IMR-90 (cell line): ENCODE measurements at places on chromosomes 1 and 21. TPM values are rescaled to one million over a fixed set of nuclear protein-coding genes. Genes with fewer than 3 reads are reported as not detected.
A peak's percentile ranks its signal among the peaks of the same experiment; 100 is the strongest.

RHCE gene
- total RNA-seq = 0.54 and 0.56 TPM in 2 replicates

HOOK1 gene
- total RNA-seq = not detected in 2 replicates

VAV3 gene
- total RNA-seq = 0.18 and 0.28 TPM in 2 replicates

CHI3L2 gene
- 0.18 TPM in 1 of 2 replicates, not detected in the other for total RNA-seq

LAMTOR5 gene
- total RNA-seq = 159 and 177 TPM in 2 replicates

SPRR1A gene
- not detected in 2 replicates for total RNA-seq

DNA sequence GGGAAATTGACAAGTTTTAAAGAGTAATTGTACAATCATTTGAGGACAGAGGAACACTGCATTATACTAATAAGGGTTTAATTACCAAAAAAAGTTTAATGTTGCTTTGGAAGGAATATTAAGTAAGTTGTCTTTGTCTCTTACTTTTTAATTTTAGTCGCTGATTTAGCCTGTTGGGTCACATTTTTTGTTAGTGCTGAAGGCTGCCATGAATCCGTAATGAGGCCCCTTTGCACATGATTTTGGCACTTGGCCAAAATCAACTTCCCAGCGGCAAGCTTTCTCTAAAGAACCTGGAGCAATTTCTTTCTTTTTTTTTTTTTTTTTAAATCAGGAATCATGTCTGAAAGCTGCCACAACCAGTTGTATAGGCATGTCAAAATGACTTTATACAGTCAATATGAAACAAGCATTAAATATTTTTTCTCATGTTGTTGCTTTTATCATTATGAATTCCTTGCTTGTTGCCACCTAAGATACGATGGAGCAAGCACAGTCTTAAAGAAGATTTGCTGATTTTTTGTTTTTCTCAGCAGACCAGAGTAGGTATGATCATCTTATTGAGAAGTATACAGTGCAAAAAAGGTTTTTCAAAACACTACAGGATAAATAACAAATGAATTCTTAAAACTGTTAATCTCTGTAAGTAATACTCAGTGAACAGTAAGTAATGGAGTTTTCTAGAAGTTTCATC is 690.4 kb downstream of the USP25 start:
- DNase-seq = peak; percentile 18
- H3K4me3 ChIP-seq = no peak overlapping the region
- no peak overlapping the region for H3K27ac ChIP-seq
- no peaks in the 10 kb centered on the region for H3K27me3 ChIP-seq

GRCh38 chr21:44927587-44928461 is 7.1 kb upstream of the ITGB2 start:
- no peak overlapping the region; the same call in 1 of the 2 replicates for H3K27ac ChIP-seq
- peak; percentile 56 for DNase-seq
- H3K4me3 ChIP-seq = no peak overlapping the region
- no peaks in the 10 kb centered on the region for H3K36me3 ChIP-seq
- H3K4me1 ChIP-seq = peaks cover 28% of the 10 kb centered on the region

DNA sequence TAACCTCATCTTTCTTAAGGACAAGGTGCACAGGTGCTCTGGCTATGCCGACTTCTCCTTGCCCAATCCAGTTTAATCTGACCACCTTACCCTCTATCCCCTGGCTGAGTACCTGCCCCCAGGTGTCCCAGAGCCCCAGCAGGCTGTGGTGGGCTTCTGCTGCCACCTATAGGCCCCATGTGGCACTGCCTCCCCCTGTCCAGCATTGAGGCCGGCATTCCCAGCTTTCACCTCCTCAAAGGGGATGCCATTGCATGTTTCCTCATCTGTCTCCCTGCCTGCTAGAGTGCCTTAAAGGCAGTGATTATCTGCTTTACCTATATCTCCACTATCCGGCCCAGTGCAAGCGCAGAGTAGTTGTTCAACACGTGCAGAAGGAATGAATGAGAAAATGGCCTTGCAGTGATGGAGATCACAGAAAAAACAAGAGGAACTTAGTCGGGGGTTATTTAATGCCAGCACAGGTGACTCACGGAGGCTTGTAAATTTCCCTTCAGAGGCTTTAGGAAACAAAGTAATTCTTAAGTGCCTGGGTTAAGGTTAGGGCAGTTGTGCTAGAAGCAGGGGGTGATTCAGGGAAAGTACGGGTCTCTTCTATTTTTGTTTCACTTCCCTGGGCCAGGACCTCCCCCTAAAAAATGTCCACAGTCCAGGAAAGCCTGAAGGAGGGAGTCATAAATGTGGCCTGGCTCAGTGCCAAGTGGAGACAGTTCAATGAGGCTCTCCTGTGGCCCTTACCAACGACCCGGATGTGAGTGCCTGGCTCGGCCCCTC is 131.8 kb upstream of the NGF start:
- no peak overlapping the region for H3K4me3 ChIP-seq
- H3K27me3 ChIP-seq = no peaks in the 10 kb centered on the region; the same call in 1 of the 2 replicates
- 0 out of 2 replicates have a peak, but pooled peaks cover 2% of the 10 kb centered on the region for H3K4me1 ChIP-seq

DNA sequence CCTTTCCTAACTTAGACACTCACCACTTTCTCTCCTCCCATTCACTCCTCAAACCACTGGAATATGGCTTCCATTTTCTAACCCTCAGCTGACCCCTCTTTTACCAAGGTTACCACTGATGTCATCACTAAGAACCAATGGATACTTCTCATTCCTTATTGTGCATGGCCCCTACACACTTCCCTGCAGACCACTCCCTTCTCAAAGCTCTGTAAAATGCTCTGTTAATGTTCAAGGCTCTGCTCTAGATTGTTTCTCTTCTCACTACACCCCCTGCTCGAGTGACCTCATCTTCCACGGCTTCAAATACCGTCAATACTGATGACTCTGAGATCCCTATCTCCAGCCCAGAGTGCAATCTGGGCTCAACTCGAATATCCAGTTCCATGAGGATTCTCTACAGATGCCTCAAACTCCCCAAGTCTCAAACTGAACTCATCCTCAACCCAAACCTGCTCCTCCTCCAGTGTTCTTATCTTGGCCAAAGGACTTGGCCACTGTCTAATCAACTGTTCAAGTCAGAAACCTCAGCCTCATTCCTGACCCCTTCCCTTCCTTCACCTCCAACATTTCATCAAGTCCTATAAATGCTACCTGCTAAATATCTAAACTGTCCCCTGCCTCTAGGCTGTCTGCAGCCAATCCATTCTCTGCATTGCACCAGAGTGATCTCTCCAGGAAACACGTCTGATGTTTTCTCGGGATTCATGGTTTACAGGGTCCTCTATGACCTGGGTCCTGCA is 41.3 kb upstream of the BMP8B start:
- no peaks in the 10 kb centered on the region for H3K36me3 ChIP-seq
- H3K27me3 ChIP-seq = peaks cover 9% of the 10 kb centered on the region
- DNase-seq = peak; percentile 40
- H3K4me3 ChIP-seq = no peak overlapping the region
- no peak overlapping the region for H3K27ac ChIP-seq

DNA sequence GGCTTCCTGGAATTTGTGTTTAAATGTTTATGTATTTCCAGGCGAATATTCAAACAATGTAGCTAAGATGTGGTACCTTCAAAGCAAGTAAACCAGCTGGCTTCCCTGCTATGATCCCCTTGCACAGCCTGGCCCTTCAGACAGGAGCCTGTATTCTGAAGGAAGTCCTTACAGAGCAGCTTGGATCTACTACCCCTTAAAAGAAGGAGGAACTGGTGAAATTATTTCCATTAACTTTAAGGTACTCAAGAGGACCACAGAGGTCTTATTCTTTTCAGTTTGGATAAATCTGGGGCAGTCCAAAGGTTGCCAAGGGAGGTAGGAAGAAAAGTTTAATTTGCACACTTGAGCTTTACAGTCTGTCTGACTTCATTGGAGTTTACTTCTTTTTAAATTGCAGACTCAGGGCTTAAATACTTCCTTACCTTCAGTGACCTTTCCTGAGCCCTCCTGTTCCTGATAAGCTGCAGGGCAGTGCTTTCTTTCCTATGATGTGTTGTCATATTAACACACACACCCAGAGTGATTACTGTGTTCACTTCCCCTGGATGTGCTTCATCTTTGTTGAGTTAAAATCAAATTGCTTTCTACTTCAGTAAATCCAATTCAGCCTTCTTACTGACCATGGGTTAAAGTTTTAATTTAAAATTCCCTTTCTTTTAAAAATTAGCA is 40.5 kb downstream of the DISC1 start:
- no peak overlapping the region for H3K4me3 ChIP-seq
- H3K4me1 ChIP-seq = peaks cover 3% of the 10 kb centered on the region
- no peak overlapping the region; the same call in 1 of the 2 replicates for H3K27ac ChIP-seq
- H3K27me3 ChIP-seq = no peaks in the 10 kb centered on the region
- H3K36me3 ChIP-seq = no peaks in the 10 kb centered on the region

DNA sequence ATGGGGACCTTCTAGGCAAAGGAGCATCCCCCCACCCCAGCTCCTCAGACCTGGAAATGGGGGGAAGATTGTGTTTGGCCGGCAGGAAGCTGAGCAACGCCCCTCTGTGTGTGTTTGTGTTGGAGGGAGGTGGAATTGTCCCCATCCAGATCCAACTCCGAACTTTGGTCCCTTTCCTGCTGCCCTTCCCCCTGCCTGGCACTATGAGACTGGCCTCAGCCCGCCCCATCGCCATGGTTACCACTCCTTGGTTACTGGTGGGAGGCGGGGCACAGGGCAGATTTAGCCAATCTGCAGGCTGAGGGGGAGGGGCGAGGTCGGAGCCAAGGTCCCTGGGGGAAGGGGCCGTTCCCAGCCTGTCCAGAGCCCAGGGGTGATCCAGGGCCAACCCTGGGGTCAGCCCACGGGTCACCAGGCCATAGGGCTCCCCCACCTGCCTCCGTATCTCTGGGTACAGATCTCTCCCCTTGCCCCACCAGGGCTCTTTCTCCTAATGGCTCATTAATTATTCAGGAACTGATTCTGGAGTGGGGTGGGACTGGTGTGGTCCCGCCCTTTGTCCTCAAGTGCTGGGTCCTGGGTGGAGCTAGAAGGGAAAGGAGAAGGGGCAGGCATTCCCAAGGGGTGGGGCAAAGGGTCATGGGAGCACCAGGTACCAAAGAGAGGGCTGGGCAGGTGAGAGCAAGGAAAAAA is 15.2 kb downstream of the PTPRF start:
- H3K36me3 ChIP-seq = peaks cover 16% of the 10 kb centered on the region
- DNase-seq = no peak
- H3K27me3 ChIP-seq = no peaks in the 10 kb centered on the region
- peaks cover 4% of the 10 kb centered on the region; the same call in 1 of the 2 replicates for H3K4me1 ChIP-seq
- H3K27ac ChIP-seq = no peak overlapping the region

DNA sequence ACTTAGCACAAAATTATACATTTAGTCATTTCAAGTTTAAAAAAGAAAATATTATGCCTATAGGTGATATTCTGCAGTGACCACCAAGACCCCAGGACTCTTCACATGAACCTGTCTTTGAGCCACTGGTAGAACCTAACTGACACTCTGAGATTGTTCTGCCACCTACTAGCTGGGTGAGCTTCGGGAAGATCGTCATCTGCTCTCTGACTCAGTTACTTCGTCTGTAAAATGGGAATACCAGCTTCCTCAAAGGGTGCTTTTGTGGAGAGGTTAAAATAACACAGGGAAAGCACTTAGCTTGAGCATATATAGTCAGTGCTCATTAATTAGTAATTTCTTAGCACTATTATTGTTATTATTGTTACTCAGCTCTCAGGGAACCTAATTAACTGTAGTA is 228.5 kb upstream of the JUN start:
- H3K27me3 ChIP-seq = no peaks in the 10 kb centered on the region
- H3K36me3 ChIP-seq = no peaks in the 10 kb centered on the region
- peaks cover 20% of the 10 kb centered on the region for H3K4me1 ChIP-seq
- no peak for DNase-seq

GRCh38 chr1:239274242-239274830 is 112.0 kb upstream of the CHRM3 start:
- H3K36me3 ChIP-seq = no peaks in the 10 kb centered on the region
- no peak for DNase-seq
- no peaks in the 10 kb centered on the region for H3K27me3 ChIP-seq
- H3K27ac ChIP-seq = no peak overlapping the region
- H3K4me3 ChIP-seq = no peak overlapping the region
- no peaks in the 10 kb centered on the region for H3K4me1 ChIP-seq

GRCh38 chr1:221078260-221078965 is 199.2 kb downstream of the HLX start:
- DNase-seq = peak; percentile 51
- H3K4me3 ChIP-seq = no peak overlapping the region
- no peak overlapping the region for H3K27ac ChIP-seq
- no peaks in the 10 kb centered on the region for H3K27me3 ChIP-seq
- no peaks in the 10 kb centered on the region for H3K36me3 ChIP-seq

DNA sequence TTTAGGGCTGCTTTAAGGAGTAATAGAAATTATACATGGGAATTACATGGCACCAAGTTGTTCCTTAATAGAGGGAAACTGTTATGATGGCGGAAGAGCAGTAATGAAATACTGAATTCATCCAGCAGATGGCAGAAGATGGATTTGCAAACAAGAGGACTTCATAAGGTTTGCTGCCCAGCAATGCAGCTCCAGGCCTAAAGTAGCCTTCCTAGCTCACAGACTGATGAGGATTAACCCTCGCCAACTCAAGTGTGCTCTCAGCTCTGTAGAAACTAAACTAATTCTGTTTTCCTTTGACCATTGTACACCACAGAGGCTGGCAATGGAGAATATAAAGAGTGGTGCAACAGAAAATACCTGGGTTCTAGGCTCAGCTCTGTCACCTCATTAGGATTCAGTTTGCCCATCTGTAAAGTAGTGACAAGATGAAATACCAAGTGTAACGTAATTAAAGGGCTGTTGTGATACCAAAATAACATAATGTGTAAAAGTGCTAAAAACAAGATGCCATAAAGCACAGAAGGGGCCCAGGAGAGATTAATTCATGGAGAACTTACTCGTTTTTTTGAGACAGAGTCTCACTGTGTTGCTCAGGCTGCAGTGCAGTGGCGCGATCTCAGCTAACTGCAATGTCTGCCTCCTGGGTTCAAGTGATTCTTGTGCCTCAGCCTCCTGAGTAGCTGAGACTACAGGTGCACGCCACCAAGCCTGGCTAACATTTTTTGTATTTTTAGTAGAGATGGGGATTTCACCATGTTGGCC is 102.4 kb upstream of the SERBP1 start:
- peaks cover 2% of the 10 kb centered on the region; the same call in 1 of the 2 replicates for H3K4me1 ChIP-seq
- H3K27ac ChIP-seq = no peak overlapping the region
- H3K27me3 ChIP-seq = no peaks in the 10 kb centered on the region

- no peak for DNase-seq
- H3K36me3 ChIP-seq = no peaks in the 10 kb centered on the region
- no peaks in the 10 kb centered on the region for H3K27me3 ChIP-seq
- no peak overlapping the region for H3K4me3 ChIP-seq
- H3K27ac ChIP-seq = no peak overlapping the region
Measured at GRCh38 chr21:14405225-14405624, 22.3 kb upstream of the HSPA13 start.

DNA sequence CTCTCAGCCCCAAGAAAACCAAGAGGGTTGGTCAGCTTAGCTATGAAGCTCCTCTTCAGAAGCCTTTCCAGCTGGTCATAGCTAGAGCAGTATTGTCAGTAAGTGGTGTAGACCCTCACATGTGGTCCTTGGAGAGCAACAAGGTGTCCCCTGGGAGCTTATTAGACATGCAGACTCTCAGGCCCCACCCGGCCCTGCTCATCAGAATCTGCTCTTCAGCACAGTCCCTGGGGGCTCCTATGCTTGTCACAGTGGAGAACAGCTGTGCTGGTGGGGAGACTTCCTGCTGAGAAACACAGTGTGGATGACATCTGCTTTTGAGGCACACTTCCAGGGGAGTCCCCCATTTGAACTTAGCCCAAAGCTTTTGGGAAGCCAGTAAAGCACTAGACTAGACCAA is 21.9 kb upstream of the NEK2 start:
- H3K36me3 ChIP-seq = no peaks in the 10 kb centered on the region
- H3K27me3 ChIP-seq = peaks cover 15% of the 10 kb centered on the region
- H3K4me3 ChIP-seq = no peak overlapping the region
- no peak for DNase-seq

GRCh38 chr1:153392822-153393221 is 1.9 kb upstream of the S100A8 start:
- H3K36me3 ChIP-seq = no peaks in the 10 kb centered on the region
- H3K27ac ChIP-seq = no peak overlapping the region

GRCh38 chr1:1302006-1302430 is 5.7 kb downstream of the ACAP3 start:
- H3K4me1 ChIP-seq = peaks cover 25% of the 10 kb centered on the region
- H3K27ac ChIP-seq = no peak overlapping the region
- no peaks in the 10 kb centered on the region for H3K27me3 ChIP-seq
- H3K36me3 ChIP-seq = peaks cover 13% of the 10 kb centered on the region
- no peak overlapping the region for H3K4me3 ChIP-seq
